ENCODE measurements at places on chromosomes 3 and 15.

GRCh38 chr3:156615592-156616173, 58.7 kb upstream of the TIPARP start:
- DNase-seq: peak; percentile 54

GRCh38 chr3:57596495-57597126, 533 bp downstream of the ARF4 start:
- DNase-seq: no peak

DNA sequence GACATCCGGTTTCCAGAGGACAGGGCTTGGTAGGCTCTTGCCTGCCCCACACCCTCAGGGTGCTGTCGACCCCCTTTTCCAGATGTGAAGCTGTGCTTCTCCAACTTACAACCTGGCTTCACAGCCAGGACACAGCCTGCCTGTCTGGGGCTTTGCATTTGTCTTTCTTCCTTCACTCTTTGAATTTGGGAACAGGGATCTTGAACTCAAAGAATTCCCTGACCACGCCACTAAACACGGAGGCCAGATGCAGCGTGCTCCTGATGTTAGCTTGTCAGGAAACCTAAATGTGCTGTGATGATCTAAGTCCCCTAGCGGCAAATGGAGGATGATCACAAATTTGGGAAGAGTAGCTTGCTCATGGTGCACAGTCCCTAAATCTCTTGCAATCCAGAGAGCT, 244.8 kb upstream of the RGMA start:
- DNase-seq: no peak

- DNase-seq: no peak
These were observed 5.6 kb upstream of the TMEM45A start for GRCh38 chr3:100486808-100487207.

- no peak for DNase-seq
These were observed 75.5 kb downstream of the MSL2 start for GRCh38 chr3:136120373-136121348.

DNA sequence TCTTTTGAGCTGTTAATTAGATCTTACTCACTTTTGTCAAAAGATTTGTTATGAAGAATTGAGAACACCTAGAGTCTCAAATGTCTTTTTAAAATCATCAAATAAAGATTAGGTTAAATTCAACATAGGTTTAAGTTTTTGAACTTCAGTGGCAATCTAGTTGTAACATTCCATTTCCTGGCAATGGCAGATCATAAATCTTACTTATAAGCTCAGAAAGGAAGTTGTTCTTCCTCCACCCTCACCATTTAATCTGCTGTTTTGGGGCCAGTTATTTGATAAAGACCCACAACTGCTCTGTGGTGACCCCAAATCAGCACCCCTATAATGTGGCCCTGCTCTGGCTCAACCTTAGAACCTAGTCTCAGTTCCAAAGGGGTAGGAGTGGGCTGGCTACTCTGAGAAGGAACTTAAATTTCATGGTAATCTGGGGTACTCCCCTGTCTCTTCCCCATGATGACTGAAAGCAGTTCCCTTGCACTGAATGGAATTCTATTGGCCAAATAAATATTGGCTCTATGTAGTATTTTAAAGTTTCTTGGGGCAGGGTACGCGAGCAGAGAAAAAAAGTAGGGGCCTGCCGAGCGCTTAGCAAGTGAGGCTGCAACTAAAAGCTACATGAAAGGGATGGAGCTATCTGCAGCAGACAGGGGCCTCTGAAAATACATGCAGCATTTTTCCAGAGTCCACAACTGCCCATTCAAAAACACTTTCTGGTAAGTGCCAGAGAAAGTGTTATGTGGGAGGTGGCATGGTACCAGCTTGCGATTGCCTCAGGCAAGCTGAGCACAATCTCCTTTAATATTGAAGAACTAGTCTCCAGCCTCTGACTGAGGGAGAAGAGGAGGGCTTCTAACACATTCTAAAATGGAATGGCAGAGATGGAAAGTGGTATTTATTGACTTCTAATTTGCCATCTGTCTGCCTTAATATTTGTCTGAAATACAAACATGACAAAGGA, 103.6 kb upstream of the RASGRP1 start:
- no peak for DNase-seq

- no peak for DNase-seq
These were observed 35.5 kb downstream of the CRTAP start for GRCh38 chr3:33149342-33149741.

GRCh38 chr15:35549567-35549966, 3.6 kb upstream of the DPH6 start:
- no peak for DNase-seq

- no peak for DNase-seq
These were observed 81.9 kb downstream of the IL1RAP start for GRCh38 chr3:190595807-190596206.

GRCh38 chr15:37107071-37107743, 6.9 kb upstream of the MEIS2 start:
- DNase-seq: no peak

GRCh38 chr3:28462866-28463265, 114.2 kb upstream of the AZI2 start:
- DNase-seq: no peak

DNA sequence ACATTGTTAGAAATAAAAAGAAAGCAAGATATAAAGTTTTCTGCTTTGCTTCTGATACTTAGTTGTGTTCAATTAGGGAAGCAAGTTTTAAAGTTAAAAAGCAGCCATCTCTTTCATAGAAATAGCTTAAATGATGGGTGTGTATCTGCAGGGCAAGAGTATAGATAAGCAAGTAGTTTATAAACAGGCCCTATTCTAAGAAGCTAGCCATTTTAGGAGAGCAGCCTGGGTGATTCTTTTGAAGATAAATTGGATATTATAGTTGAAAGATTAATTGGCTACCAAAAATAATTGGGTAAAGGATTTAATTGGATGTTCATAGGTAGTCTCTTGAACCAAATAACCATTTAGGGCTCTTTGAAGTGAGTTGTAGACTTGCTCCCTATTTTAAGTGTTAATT, 5.6 kb downstream of the EIF3J start:
- no peak for DNase-seq

GRCh38 chr15:58462547-58462946, 30.8 kb downstream of the LIPC start:
- DNase-seq: peak; percentile 66

DNA sequence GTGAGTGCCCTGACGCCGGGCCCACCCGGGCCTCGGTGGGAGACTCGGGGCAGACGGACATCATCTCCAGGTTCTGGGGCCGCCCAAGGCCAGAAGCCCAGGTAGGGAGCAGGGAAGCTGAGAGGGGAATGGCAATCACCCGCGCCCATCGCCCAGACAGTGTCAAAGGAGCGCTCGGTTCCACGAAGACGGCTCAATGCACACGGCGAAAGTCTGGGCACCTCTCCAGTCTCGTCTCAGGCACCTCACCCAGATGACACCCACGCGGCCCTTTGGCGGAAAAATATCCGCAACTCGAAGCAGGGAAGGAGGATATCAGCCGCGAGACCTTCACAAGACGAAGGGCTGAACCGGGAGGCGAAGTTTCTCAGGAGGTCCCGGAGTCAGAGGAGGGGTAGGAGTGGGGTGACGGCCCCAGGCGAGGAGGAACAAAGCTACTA, 916 bp downstream of the IL17RD start:
- DNase-seq: no peak

- DNase-seq: no peak
These were observed 612.9 kb upstream of the EPHA6 start for GRCh38 chr3:96201463-96201862.

- DNase-seq: no peak
These were observed 117.7 kb downstream of the CHCHD4 start for GRCh38 chr3:14007006-14007405.

DNA sequence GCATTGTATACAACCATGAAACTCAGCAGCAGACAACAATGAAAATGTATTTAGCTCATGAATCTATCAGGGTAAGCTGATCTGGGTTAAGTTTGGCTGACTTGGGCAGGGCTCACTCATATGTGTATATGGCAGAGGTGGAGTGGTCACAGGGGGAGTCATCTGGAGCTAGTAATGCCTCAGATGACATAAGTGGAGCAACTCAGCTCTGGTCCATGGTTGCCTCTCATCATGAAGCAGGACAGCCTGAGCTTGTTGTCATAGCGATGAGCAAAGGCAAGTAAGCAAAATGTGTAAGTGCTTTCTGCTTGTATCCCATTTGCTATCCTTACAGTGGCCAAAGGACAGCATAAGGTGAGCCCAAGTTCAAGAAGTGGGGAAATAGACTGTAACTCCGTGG, 64.5 kb downstream of the ALCAM start:
- no peak for DNase-seq

GRCh38 chr15:61500951-61501620, 272.0 kb upstream of the RORA start:
- DNase-seq: no peak

DNA sequence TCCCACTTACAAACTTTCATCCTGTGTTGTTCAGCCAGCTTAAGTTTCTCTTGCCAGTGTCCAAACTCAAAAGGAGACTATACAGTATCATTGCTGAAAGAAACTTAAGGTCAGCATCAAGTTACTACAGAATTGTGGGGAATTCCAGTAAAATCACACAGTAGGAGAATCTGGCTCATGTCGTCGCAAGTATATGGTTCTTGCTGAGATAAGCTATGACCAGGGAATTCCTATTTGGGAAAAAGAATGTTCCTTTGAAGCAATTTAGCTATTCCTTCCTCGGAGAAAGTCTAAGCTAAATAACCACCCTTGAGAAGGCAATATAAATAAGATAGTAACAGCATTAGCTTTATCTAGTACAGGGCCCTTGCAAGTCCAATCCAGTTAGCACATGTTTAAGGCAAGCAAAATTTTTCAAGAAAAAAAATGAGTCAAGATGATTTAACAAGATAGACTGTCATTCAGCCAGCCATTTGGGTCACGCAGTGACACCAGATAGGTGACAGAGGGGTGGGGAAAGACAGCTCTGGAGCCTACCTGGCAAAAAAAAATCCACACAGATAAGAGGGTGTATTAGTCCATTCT, 78.2 kb upstream of the THBS1 start:
- no peak for DNase-seq

Measured in NCI-H2029 (cell line).